A549 treated with CpdA at 1 μM for 4 hours (cell line): ENCODE measurements at places on chromosomes 7 and 10. TPM values are rescaled to one million over a fixed set of nuclear protein-coding genes. Genes with fewer than 3 reads are reported as not detected.

PON2 gene
- total RNA-seq: 267 to 304 TPM (median 282 TPM) in 5 replicates

CALML3 gene
- not detected in 5 replicates for total RNA-seq

NKX1-2 gene
- 0.03 TPM in 1 of 5 replicates, not detected in the others for total RNA-seq

WDFY4 gene
- under 0.01 TPM in 1 of 5 replicates, not detected in the others for total RNA-seq

CEP55 gene
- total RNA-seq: 60.7 to 75.5 TPM (median 65.1 TPM) in 5 replicates

MKX gene
- total RNA-seq: not detected in 5 replicates

ADAM22 gene
- 0.14 to 0.55 TPM (median 0.24 TPM) in 5 replicates for total RNA-seq

PITX3 gene
- total RNA-seq: 0.22 to 0.46 TPM (median 0.27 TPM) in 5 replicates

LLCFC1 gene
- not detected in 5 replicates for total RNA-seq
